ENCODE measurements at places on chromosomes 5 and 9. TPM values are rescaled to one million over a fixed set of nuclear protein-coding genes. Genes with fewer than 3 reads are reported as not detected.

DNA sequence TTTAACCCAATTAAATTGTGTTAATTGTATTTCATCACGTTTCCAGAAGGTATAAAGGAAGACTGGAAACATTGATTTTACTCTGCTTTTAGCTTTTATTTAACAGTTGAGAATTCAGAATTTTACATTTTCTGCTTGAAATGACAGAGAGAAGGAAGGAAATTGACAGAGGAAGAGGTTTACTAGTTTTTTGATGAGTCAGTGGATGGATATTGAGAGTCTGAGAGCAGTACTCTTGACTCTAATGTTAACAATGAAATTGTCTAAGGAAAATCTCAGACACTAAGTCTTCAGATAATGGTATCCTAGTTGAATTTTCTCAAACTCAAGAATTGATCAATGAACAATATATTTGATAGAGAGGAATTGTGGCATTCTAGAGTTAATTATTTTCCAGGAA is 60.6 kb downstream of the IPO11 start:
- no peaks in the 10 kb centered on the region for H3K27me3 ChIP-seq
- no peak overlapping the region for H3K4me3 ChIP-seq

DNA sequence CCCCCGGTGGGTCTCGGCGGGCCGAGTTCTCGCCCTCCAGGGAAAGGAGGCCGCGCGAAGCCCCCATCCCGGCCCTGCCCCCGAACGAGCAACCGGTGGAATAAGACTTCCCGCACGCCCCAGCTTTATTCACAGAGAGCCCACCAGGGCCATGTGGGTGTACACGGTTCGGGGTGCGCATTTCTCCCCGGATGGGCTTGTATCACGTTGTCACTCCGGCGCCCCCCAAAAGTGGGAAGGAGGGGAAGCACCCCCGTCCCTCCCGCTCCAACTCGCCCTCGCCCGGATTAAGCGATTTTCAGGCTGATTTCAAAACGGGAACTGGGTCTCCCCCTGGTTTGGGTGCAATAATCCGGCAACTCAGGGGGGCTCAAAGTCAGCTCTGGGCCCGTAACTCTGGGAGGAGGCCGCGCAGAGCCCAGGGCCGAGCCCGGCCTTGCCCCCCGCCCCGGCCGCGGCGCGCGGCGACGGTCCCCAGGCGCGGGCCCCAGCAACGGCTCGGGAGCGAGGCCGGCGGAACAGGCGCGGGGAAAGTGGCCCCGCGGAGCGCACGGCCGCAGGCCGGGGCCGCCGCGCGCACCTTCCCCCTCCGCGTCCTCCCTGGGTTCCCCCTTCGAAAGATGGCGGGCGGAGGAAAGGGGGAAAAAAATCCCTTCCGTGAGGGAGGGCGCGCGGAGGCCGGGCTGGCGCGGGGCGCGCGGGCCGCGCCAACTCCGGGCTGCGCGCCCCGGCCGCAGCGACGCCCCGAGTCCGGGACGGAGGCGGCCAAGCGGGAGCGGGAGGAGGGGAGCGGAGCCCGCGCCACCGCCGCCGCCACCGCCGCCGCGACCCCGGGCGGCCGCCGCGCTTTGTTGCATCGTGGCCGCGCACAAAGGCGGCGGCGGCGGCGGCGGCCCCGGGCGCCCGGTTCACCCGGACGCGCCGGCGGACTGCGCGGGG is 644 bp downstream of the BRD3 start:
- H3K4me1 ChIP-seq = peaks cover 47% of the 10 kb centered on the region
- H3K36me3 ChIP-seq = no peaks in the 10 kb centered on the region
- H3K27ac ChIP-seq = no peak overlapping the region
- peaks cover 9% of the 10 kb centered on the region for H3K27me3 ChIP-seq

- no peak for DNase-seq
- peaks cover 11% of the 10 kb centered on the region for H3K4me1 ChIP-seq
- no peak overlapping the region for H3K27ac ChIP-seq
- H3K27me3 ChIP-seq = peaks cover 25% of the 10 kb centered on the region
- H3K36me3 ChIP-seq = no peaks in the 10 kb centered on the region
- no peak overlapping the region for H3K4me3 ChIP-seq
Observed at GRCh38 chr9:69176471-69177171, 2.5 kb downstream of the TJP2 start.

- no peak for DNase-seq
- H3K36me3 ChIP-seq = no peaks in the 10 kb centered on the region
- H3K27ac ChIP-seq = no peak overlapping the region
- H3K27me3 ChIP-seq = peaks cover 11% of the 10 kb centered on the region
- H3K4me3 ChIP-seq = no peak overlapping the region
Observed at GRCh38 chr5:74201334-74202081, 439.0 kb downstream of the ENC1 start.

DNA sequence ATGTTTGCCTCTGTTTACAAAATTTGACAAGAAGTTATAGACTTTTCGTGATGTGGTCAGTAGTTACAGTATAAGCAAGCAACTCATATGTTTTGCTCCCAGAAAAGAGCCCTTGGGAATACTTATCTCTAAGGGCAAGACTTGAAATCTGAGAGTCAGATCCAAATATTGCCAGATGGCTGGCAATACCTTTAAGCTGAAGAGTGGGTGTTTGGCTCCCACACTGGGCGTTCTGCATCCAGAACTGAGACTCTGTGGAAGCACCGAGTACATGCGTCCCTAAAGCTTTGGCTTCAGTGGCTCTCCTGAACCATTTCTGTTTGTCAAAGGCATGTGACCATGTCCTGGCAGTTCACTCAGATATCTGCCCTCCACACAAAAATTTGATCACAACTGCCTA is 194.1 kb downstream of the DCP2 start:
- peaks cover 17% of the 10 kb centered on the region for H3K27me3 ChIP-seq
- DNase-seq = no peak
- no peak overlapping the region for H3K4me3 ChIP-seq
- H3K36me3 ChIP-seq = no peaks in the 10 kb centered on the region
- H3K4me1 ChIP-seq = no peaks in the 10 kb centered on the region

- DNase-seq = no peak
- H3K36me3 ChIP-seq = no peaks in the 10 kb centered on the region
- H3K27me3 ChIP-seq = no peaks in the 10 kb centered on the region
- H3K27ac ChIP-seq = no peak overlapping the region
- no peak overlapping the region for H3K4me3 ChIP-seq
Observed at GRCh38 chr5:81359108-81359507, 34.8 kb downstream of the ACOT12 start.

- peaks cover 10% of the 10 kb centered on the region for H3K4me1 ChIP-seq
- H3K4me3 ChIP-seq = peak within 1 kb of the TSS; percentile 85
- H3K27ac ChIP-seq = no peak within 1 kb of the TSS
- peak; percentile 73 for DNase-seq
Observed at GRCh38 chr5:177086654-177087397, at the start of gene FGFR4. TSS of gene FGFR4 (plus strand) at chr5:177086915. CDS start at chr5:177089603, 2,688 bp downstream.

The ARSI gene
- polyA plus RNA-seq = not detected

The FRMD3 gene
- polyA plus RNA-seq = not detected

The ARID3C gene
- not detected for polyA plus RNA-seq

DNA sequence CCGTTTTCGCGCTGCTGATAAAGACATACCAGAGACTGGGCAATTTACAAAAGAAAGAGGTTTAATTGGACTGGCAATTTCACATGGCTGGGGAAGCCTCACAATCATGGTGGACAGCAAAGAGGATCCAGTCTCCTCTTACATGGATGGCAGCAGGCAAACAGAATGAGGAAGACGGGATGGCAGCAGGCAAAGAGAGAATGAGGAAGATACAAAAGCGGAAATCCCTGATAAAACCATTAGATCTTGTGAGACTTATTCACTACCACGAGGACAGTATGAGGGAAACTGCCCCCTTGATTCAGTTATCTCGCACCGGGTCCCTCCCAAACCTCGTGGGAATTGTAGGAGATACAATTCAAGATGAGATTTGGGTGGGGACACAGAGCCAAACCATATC is 95.0 kb downstream of the OSTF1 start:
- no peaks in the 10 kb centered on the region for H3K4me1 ChIP-seq
- DNase-seq = no peak
- peaks cover 16% of the 10 kb centered on the region for H3K36me3 ChIP-seq
- H3K27ac ChIP-seq = no peak overlapping the region

DNA sequence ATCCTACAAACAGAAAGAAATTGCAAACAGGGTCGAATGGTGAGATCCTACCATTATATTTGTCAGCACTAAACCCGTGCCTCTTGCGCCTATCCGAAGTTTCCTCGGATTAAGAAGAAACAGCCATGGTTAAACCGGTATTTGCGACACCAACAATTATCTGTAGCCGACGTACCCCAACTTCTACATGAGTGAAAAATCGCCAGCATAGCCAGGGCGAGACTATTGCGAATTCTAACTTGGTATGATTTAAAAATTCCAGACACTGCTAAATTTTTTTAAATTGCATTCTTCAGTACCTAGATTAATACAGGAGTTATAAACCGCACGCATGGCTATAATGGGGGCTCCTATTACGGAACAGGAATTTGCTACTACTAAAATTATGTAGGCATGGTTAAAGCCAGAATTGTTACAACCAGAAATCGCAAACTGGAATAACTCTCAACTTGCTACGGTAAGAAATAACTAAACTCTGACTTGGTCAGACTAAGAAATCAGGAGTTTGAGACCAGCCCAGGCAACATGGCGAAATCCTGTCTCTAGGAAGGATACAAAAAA is 25.3 kb upstream of the ANXA2R start:
- peaks cover 45% of the 10 kb centered on the region for H3K4me1 ChIP-seq
- DNase-seq = no peak
- no peaks in the 10 kb centered on the region for H3K27me3 ChIP-seq
- H3K4me3 ChIP-seq = peak overlapping the region; percentile 98
- H3K27ac ChIP-seq = peak overlapping the region; percentile 100

The SLC46A2 gene
- polyA plus RNA-seq = 0.22 TPM

- peaks cover 4% of the 10 kb centered on the region for H3K4me1 ChIP-seq
- H3K27me3 ChIP-seq = no peaks in the 10 kb centered on the region
- no peak overlapping the region for H3K27ac ChIP-seq
- no peaks in the 10 kb centered on the region for H3K36me3 ChIP-seq
- DNase-seq = no peak
Observed at GRCh38 chr9:136416914-136417313, 6.5 kb downstream of the PMPCA start.

The CATSPER3 gene
- 1.1 TPM for polyA plus RNA-seq

Measured in naive B cell (primary cell).